CD4-positive, alpha-beta T cell treated with Interleukin-4 for 4 hours (primary cell): ENCODE measurements at places on chromosomes 1 and 21.

- DNase-seq: no peak
Measured at GRCh38 chr1:30310966-30311742, 412.2 kb downstream of the MATN1 start.

DNA sequence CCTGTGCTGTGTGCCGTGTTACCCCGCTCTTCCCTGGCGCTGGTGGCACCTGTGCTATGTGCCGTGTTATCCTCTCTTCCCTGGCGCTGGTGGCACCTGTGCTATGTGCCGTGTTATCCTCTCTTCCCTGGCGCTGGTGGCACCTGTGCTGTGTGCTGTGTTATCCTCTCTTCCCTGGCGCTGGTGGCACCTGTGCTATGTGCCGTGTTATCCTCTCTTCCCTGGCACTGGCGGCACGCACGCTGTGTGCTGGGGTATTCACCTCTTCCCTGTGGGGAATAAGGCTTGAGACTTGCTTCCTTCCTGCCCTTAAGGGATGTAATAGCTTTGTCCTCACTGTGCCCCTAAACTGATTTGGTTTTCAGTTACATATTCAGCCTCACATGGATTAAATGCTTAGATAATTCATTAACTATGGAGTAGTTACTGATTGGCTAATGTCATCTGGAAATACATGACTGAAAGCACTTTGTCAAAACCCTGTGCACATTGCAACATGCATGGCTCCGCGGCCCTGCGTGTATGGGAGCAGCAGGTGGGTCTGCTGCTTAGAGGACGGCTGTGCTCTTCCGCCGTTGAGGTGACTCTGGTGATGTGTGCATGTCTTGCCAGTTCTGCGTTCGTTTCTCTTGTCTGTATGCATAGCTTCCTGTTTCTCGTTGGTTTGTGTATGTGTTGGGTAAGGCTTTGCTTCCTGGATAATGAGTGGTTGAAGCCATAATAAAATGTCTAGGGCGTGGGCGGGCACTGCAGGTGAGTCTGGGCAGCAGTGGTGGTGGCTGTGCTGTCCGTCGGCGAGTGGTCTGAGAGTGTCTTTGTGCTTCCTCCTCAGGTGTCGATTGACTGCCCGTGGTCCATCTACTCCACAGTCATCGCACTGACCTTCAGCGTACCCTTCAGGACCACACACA is 17.9 kb upstream of the PWP2 start:
- DNase-seq: peak; percentile 74

DNA sequence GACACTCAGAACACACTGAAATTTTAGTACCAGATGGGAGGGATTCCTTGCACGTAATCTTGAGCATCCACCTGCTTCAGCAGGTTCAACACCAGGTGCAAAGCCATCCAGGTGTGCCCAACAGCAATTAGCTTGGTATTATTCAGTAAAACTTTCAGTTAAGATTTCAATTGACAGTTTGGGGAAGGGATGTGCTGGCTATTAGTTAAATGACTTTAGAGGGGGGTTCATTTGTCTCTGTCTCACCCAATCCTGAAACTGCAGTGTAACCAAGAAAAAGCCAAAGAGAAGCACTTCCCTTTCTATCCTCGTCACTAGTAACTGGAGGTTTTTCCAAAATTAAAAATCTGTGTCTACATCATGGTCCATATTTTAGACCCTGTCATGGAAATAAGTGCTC is 90.9 kb downstream of the PIK3R3 start:
- DNase-seq: no peak

DNA sequence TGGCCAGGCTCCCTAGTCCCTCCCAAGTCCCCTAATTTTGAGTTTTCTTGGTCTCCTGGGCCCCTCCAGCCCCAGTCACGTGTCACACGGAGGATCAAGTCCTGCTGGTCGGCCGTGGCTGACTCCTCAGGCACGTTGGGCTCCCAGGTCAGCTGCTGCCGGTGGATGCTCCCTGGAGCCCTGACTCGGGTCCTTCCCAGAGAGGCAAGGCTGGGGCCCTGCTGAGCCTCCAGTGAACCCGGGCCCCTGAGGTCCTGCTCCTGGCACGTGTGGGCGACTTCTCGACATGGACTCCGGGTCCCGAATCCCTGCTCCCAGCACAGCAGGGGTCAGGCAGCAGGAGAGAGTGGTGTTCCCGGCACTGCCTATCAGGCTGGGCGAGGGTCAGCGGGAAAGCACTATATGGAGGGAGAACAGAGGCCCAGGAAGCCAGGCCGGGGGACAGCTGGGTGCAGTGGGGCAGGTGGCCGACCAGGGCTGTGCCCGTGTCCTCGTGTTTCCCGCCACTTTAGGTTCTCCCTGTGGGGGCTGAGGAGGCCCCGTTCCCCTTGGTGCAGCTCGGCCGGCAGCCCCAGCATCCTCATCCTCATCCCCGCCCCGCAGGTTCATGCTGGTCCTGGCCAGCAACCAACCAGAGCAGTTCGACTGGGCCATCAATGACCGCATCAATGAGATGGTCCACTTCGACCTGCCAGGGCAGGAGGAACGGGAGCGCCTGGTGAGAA is 13.2 kb downstream of the TMEM240 start:
- DNase-seq: no peak

- no peak for DNase-seq
Measured at GRCh38 chr1:58104960-58105359, 441.6 kb downstream of the OMA1 start.

DNA sequence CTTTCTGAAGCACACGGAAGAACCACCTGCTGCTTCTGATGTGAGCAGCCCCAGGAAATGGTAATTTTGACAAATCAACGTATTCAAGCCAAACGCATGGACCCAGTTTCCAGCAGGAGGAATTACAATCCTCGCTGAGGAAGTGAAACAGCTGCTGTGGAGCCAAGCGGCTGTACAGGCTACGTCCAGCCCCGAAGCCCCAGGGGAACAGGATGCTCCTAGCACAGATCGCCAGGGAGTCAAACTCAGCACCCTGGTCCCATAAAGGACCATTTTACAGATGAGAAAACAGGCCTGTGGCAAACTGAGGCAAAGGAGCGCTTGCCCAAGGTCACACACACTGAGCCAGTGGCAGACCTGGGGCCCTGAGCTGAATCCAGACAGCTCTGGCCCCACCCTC is 108.0 kb downstream of the PTPRU start:
- no peak for DNase-seq

DNA sequence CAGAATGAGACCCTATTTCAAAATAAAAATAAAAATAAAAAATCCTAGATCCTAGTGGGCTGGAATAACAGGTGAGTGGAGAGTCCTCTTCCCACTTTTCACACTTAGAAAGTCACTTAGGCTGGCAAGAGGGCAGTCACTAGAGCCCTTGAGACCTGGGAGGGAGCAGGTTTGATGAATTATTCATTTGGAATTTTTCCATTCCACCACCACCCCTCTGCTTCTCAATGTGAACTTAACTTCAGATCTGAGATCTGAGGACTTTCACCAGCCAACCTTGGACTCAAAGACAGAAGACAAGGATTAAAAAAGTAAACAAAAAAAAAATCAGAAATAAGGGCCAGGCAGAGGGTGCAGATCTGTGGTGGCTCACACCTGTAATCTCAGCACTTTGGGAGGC is 16.5 kb downstream of the AKR7A3 start:
- DNase-seq: no peak

- no peak for DNase-seq
Measured at GRCh38 chr21:39696618-39697017, 48.4 kb upstream of the IGSF5 start.

DNA sequence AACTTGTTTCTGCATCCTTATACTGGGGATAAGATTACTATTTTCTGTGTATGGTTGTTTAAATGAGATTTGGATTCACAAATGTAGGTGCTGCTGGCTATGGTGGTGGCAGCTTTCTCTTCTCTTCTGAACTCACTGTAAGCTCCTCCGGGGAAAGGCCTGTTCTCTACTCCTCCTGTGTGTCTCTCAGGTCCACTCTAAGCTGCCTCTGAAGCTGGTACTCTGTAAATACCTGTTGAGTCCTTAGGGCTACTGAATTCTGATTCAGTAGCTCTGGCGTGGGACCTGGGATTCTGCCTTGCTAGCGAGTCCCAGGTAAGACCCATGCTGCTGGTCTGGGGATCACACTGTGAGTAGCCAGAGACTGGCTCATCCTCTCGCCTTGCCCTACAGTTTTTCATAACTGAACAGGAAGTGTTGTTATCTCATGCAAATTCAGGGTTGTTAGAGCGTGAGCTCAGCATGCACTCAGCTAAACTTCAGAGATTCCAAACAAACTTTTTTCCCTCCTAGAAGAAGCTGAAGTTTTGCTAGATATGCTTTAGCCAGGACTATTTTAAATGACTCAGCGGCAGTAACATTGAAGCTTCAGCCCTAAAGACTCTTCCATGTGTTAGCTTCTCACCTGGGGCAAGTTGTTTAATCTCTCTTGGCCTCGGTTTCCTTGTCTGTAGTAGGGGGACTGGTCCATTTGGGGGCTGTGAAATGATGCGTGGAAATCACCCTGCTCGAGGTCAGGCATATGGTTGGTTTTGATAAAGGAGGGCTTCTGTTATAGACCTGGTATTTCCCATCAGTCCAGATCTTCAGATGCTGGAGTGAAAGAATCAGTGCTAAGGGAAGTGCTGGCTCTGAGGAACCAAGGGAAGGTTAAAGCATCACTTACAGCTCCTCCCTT is 271.5 kb upstream of the TMEM51 start:
- no peak for DNase-seq

DNA sequence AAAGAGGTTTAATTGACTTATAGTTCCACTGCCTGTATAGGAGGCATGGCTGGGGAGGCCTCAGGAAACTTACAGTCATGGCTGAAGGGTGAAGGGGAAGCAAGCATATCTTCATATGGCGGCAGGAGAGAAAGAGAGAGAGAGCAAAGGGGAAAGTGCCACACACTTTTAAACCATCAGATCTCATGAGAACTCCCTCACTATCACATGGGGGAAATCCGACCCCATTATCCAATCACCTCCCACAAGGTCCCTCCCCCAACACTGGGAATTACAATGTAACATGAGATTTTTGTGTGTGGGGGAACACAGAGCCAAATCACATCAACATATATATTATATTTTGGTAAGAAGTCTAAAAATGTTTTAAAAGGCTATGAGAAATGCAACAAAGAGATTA is 27.2 kb downstream of the FABP3 start:
- no peak for DNase-seq

GRCh38 chr21:40255518-40256444 is 388.5 kb downstream of the PCP4 start:
- no peak for DNase-seq

DNA sequence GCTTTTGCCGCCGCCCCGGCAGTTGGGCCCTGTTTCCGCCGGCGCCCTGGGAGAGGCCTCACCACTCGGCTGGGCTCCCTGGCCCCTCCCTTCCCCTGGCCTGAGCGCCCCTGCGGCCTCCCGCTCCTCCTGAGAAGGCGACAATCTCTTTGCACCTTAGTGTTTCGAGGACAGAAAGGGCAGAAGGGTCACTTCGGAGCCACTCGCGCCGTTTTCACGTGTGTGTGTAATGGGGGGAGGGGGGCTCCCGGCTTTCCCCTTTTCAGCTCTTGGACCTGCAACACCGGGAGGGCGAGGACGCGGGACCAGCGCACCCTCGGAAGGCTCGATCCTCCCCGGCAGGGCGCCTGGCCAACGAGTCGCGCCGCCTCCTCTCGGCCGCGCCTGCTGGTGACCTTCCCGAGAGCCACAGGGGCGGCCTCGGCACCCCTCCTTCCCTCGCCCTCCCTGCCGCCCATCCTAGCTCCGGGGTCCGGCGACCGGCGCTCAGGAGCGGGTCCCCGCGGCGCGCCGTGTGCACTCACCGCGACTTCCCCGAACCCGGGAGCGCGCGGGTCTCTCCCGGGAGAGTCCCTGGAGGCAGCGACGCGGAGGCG is 432 bp upstream of the SIM2 start:
- DNase-seq: no peak

GRCh38 chr1:50973255-50973654 is 3.2 kb downstream of the CDKN2C start:
- DNase-seq: no peak

GRCh38 chr1:15656464-15656863 is 27.7 kb upstream of the PLEKHM2 start:
- no peak for DNase-seq

DNA sequence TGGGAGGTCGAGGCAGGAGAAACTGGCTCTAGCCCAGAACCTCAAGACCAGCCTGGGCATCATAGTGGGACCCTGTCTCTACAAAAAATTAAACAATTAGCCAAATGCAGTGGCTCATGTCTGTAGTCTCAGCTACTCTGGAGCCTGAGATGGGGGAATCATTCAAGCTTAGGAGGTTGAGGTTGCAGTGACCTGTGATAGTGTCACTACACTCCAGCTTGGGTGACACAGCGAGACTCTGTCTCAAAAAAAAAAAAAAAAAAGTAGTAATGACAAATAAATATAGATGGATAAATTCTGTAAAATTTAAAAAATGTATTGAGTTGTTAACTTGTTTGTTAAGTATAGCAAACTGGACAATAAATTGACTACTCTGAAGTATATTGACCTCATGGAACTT is 5.9 kb upstream of the CDC14A start:
- no peak for DNase-seq

- no peak for DNase-seq
Measured at GRCh38 chr1:117268535-117269455, 58.1 kb upstream of the VTCN1 start.

- DNase-seq: no peak
Measured at GRCh38 chr21:16308269-16308668, 578.5 kb downstream of the USP25 start.

- DNase-seq: no peak
Measured at GRCh38 chr1:42723511-42723910, 16.5 kb downstream of the CLDN19 start.

DNA sequence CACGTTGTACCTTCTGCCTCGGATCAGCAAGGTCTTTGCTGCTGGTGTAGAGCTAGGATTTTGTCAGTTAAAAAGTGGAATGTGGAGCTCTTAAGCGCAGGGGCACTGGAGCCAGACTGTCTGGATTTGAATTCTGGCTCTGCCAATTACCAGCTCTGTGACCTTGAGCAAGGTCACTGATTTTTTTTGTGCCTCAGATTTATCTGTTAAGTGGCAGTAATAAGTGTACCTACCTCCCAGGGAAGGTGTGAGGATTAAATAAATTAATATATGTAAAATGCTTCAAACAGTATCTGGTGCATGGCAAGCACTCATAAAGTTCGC is 40.3 kb downstream of the UBE2U start:
- DNase-seq: no peak

- DNase-seq: no peak
Measured at GRCh38 chr1:7912145-7912544, 28.5 kb downstream of the TNFRSF9 start.

DNA sequence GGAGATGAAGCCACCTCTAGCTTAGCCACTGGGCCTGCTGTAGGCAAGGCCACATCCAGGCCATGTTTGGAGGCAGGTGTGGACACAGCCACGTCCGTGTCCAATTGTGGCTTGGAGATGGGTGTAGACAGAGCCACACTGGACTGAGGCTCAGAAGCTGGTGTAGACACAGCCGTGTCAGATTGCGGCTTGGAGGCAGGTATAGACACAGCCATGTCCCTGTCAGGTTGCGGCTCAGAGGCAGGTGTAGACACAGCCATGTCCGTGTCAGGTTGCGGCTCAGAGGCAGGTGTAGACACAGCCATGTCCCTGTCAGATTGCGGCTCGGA is 2.2 kb downstream of the PERM1 start:
- DNase-seq: no peak

GRCh38 chr1:10773851-10774614 is 22.4 kb downstream of the CASZ1 start:
- no peak for DNase-seq

GRCh38 chr1:65564493-65564892 is 144.0 kb downstream of the LEPR start:
- DNase-seq: no peak

- no peak for DNase-seq
Measured at GRCh38 chr1:12709696-12710095, 6.2 kb upstream of the AADACL3 start.
